ENCODE measurements at places on chromosomes 2 and 18.

- DNase-seq: no peak
These were observed 12.0 kb upstream of the CHRNA1 start for GRCh38 chr2:174776223-174776622.

DNA sequence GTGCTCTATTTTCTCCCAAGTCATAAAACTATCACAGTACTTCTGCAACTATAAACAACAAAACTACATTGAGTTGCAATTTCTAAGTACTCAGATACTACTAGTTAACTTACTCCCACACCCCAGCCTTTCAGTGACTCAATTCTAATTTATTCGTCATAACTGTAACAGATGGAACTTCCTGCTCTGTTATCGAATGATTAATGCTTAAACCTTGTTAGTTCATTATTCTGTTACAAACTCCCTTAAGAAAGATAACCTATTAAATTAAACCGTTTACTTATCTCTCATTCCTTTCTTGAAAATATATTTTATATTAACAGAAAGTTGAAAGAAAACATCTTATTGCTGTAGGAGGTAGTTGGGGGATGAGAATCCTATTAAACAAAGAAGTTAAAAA lies 17.0 kb downstream of the TNFAIP6 start:
- peak; percentile 86 for DNase-seq

GRCh38 chr2:6171294-6171693 lies 479.1 kb downstream of the SOX11 start:
- DNase-seq: no peak

DNA sequence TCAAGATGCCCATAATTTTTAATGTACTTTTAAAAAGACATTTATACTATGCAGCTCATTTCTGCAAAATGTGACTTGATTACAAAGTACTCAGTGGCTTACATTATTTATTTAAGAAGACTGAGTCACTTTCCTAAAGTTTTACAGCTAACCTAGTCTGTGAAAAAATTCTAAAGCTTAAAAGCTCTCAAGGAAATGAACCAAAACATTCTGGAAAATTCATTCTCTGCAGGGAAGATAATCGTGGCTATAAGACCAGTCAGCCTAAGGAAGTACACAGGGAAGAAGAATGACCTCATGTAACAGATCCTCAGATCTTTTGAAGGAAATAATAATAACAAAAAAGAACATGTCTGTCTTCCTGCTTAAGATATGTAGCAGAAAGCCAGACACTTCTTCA lies 232.1 kb upstream of the STK17B start:
- DNase-seq: peak; percentile 49

DNA sequence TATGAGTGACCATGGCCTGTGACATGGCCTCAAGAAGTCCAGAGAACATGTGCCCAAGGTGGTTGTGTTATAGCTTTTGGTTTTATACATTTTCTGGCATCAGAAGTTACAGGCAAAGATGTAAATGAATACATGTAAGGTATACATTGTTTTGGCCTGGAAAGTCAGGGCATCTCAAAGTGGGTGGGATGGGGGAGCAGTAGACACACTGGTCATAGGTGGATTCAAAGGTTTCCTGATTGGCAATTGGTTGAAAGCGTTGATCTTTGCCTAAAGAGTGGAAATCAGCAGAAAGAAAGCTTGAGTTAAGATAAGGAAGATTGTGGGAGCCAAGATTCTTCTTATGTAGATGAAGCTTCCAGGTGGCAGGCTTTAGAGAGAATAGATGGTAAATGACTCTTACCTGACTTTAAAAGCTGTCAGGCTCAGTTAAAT lies 62.1 kb upstream of the DYNAP start:
- DNase-seq: no peak

DNA sequence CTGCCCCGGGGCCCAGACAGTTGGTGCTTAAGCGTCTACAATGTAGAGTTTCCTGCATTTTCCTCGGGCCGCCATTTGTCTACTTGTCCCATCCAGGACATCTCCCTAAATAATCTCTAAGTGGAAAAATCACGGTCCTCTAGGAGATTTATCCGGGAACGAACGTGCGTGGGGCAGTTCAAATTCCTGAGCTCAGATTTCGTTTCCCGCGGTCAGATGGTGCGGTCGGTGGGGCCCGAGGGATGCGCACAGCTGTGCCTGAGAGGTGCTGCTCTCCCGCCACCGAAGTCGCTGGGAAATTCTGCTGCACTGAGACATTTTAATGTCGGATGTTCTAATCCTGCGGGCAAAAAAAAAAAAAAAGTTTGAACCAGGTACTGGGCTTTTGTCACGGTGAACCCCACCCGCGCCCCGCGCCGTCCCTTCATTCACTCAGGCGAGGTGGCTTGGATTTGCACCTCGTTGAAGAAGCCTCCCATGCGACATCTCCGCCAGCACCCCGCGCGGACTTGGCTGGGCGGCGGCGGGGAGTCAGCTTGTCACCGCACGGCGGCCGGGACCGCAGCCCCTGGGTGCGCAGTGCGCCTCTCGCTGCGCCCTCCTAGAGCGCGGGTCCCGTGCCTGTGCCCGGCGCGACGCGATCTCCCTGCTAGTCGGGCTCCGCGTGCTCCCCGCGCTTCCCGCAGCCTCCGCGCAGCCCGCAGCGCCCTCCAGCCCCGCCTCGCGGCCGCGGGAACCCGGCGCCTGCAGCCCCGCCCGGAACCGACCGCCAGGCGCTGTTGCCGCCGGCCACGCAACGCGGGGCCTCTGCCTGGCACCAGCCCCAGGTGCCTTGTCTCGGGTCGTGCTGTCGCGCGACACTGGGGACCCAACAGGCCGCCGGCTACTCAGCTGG lies 191.9 kb upstream of the TCF4 start:
- DNase-seq: peak; percentile 54

DNA sequence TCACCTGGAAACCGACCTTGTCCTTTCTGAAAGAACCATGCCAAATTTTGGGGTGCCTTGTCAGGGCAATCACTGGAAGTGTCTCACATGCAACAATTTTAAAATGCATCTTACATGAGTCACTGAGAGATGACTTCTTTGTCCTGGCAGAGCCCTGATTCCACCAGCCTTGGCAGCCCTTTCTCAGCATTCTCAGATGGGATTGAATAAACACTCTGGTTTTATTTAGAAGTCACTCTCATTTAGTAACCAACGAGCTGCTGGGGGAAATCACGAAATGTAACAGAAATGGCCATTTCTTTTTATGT lies 3.8 kb upstream of the ATP8B1 start:
- peak; percentile 60 for DNase-seq

DNA sequence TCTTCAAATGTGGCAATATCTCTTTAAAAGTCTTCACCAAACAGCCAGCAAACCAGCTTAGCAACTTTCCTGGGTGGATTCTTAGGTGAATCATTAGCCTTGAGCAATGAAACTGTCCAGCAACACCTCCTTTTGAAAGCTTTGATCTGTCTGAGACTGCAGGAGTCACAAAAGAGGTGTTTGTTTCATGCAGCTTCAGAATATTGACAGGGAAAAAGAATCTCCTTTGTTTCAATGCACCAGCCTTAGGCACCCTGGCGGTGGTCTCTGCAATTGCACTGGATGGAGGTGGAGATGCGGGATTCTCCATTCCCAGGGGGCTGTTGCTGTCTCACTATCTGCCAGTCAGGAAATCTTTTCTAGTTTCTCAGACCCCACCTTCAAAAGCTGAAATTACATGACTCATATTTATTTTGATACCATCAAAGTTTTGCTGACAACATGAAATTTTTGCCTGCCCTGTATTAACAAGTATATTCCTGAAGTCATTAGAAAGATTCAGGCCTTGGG lies 76.0 kb upstream of the DSG1 start:
- DNase-seq: peak; percentile 29
